ENCODE measurements at places on chromosomes 13 and 19.

DNA sequence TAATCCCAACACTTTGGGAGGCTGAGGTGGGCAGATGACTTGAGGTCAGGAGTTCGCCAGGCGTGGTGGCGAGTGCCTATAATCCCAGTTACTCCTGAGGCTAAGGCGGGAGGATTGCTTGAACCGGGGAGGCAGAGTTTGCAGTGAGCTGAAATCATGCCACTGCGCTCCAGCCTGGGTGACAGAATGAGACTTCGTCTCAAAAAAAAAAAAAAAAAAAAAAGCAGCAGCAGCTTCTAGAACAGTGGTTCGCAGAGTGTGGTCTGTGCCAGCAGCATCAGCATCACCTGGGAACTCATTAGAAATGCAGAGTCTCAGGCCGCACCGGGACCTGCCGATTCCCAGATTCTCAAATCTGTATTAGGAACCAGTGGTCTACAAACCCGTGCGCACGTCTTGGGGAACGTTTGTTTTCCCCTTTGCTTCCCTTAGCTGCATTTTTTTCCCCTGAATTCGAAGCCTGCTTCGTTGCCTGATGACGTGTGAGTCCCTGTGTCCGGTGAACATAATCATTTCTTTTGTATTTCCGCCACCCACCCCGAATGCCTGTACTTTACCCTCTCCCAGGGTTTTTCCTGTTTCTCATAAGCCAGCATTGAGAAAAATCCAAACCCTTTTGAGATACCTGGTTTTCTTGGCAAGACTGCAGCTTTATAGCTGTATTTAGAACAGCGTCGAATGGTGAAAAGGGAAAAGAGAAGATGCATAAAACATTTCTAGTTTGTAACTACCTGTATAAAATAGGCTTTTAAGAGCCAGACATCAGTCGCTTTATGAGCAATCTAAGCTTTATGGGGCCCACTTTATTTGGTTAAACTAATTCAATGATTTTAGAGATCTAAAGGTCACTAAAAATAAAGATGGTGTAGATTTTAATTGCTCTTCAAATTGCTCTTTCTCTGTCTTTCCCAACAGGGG, 49.8 kb downstream of the BICRA start:
- no peaks in the 10 kb centered on the region for H3K4me1 ChIP-seq
- H3K27me3 ChIP-seq: no peaks in the 10 kb centered on the region
- H3K4me3 ChIP-seq: no peak overlapping the region
- H3K36me3 ChIP-seq: peaks cover 21% of the 10 kb centered on the region
- H3K27ac ChIP-seq: no peak overlapping the region

GRCh38 chr13:47901441-47901840, 99.6 kb downstream of the SUCLA2 start:
- no peak for DNase-seq
- H3K27me3 ChIP-seq: no peaks in the 10 kb centered on the region
- H3K36me3 ChIP-seq: no peaks in the 10 kb centered on the region
- no peak overlapping the region for H3K27ac ChIP-seq
- H3K4me3 ChIP-seq: no peak overlapping the region

- no peak for DNase-seq
- no peak within 1 kb of the TSS for H3K4me3 ChIP-seq
- H3K36me3 ChIP-seq: no peaks in the 10 kb centered on the region
These were observed at the start of gene SULT2B1 for GRCh38 chr19:48551437-48552302. SULT2B1 (plus strand) TSS chr19:48552172; CDS start chr19:48552253, 81 bp downstream.

GRCh38 chr19:41870401-41870873, 6.6 kb upstream of the CD79A start:
- peak overlapping the region; percentile 52 for H3K27ac ChIP-seq
- no peak for DNase-seq
- no peak overlapping the region for H3K4me3 ChIP-seq
- H3K36me3 ChIP-seq: peaks cover 35% of the 10 kb centered on the region

DNA sequence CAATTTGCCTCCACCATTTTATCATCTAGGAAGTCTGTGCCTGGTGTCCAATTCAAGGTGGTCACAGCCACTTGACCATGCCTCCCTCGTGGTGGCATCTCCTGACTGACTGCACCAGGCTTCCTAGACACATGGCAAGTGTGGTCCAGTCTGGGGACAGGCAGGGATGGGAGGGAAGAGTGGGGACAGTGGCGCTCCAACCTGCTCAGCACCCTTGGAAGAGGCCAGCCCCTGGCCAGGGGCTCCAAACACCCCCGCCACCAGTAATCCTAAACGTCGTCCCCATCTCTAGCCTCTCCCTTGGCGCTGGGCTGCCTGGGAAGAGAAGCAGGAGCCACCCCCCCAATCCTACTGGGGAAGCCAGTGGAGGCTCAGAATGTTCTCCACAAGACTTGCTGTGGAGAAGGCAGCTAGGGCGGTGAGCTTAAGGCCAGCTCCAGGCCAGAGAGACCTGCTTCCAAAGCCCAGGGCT, 2.7 kb downstream of the RPL36 start:
- no peaks in the 10 kb centered on the region for H3K27me3 ChIP-seq
- no peak for DNase-seq
- no peak overlapping the region for H3K27ac ChIP-seq
- H3K4me1 ChIP-seq: peaks cover 14% of the 10 kb centered on the region

DNA sequence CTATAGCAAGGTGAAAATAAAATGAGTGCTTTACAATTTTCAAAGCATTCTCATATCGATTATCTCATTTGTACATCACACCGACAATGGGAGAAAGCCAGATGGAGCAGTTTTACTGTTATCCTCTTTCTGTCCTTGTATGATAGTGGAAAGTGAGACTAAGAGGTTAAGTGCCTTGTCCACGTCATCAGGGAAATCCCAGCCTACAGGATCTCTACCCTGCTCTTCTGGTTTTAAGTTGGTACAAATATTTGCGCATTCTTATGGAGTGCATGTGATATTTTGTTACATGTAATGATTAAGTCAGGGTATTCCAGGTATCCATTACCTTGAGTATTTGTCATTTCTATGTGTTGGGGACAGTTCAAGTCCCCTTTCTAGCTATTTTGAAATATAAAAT, 12.4 kb upstream of the ENOX1 start:
- no peaks in the 10 kb centered on the region for H3K4me1 ChIP-seq
- H3K27me3 ChIP-seq: no peaks in the 10 kb centered on the region
- H3K36me3 ChIP-seq: no peaks in the 10 kb centered on the region
- no peak overlapping the region for H3K27ac ChIP-seq
- no peak overlapping the region for H3K4me3 ChIP-seq

DNA sequence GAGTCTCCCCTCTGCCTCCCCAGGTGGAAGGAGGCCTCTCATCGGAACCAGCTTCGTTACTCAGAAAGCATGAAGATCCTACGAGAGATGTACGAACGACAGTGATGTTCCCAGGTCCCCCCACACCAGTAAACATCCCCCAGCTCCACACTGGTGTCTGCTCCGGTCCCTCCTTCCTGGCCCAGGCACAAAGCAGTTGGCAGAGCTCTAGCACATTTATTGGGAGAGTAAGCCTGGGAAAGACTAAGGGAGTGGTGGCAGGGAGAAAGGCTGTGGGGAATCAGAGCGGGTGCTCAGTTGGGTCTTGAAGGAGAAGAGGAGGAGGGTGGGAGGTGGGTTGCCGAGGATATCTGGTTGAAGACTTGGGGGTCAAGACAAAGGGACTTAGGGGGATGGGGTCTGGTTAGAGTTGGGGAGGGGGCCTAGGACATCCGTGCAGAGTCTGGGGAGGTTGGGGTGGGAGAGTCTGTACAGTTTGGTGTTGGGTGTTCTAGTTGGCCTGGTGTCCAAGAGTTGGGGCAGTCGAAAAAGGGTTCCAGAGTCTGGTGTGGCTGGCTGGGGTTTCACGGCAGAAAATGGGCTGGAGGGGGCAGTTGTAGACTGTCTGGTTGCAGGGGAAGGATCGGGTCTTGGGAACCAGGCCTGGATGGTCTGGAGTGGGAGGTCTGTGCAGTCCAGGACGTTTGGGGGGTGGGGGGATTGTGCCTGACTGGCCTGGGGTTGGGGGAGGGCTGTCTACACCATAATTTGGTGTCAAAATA, 2.3 kb downstream of the HSPB6 start:
- H3K27ac ChIP-seq: no peak overlapping the region
- DNase-seq: no peak
- H3K4me1 ChIP-seq: peaks cover 32% of the 10 kb centered on the region
- H3K4me3 ChIP-seq: no peak overlapping the region

DNA sequence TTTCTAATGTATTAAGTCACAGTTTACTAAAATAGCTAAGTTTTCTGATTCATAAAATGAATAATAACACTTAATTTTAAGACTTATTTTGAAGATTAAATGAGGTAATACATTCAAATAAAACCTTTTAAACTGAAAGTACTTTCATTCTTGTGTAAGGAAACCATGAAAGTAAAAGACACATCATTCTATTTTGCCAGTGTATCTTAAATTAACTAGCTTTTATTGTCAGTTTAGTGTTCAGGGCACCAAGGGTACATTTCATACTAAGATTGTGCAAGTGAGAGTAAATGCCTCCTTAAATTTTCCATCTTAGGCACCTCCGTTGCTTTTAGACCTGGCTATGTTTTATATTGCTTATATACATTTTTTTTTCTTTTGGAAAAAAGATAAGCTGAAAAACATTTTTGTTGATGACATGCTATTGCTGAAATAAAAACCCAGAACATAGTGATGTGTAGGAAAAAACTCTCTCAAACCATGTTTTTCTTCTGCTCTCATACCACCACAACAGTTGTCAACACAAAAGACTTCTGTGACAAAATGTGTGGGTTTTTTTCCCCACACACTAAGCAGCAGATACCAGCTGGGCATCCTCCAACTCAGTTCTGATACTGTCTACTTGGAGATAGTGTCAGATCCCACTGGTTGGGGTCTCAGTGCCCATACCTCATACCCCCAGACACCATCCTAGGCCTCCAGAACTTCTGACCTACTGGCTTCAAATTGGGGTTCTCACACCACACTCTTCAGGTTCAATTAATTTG, 30.7 kb upstream of the LPAR6 start:
- H3K4me3 ChIP-seq: no peak overlapping the region
- H3K27me3 ChIP-seq: no peaks in the 10 kb centered on the region
- no peaks in the 10 kb centered on the region for H3K4me1 ChIP-seq
- no peak overlapping the region for H3K27ac ChIP-seq

DNA sequence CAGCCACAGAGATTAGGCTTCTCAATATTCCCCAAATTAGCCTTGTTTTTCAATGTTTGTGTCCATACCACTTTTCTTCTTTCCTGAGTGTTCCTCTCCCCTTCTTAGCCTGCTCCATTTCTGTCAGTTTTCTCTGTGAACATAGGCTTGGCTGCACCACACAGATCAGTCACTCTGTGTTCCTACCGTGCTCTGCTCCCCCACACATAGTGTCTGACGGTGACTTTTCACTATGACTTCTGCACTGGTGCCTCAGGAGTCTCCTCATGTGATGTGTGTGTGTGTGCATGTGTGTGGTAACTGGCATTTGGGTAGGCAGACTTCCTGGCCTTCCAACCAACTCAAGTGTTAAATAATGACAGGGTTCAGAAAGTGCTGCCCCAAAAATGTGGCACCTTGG, 47.9 kb upstream of the MYCBP2 start:
- no peaks in the 10 kb centered on the region for H3K36me3 ChIP-seq
- H3K4me1 ChIP-seq: no peaks in the 10 kb centered on the region
- H3K27ac ChIP-seq: no peak overlapping the region
- DNase-seq: no peak
- H3K4me3 ChIP-seq: no peak overlapping the region

- H3K4me3 ChIP-seq: no peak overlapping the region
- H3K27me3 ChIP-seq: no peaks in the 10 kb centered on the region
- peaks cover 11% of the 10 kb centered on the region for H3K36me3 ChIP-seq
- no peaks in the 10 kb centered on the region for H3K4me1 ChIP-seq
These were observed 59.5 kb downstream of the ARHGEF18 start for GRCh38 chr19:7408251-7408650.

GRCh38 chr19:29264897-29265296, 51.9 kb upstream of the UQCRFS1 start:
- no peaks in the 10 kb centered on the region for H3K36me3 ChIP-seq
- H3K4me3 ChIP-seq: no peak overlapping the region
- H3K27me3 ChIP-seq: no peaks in the 10 kb centered on the region
- no peak for DNase-seq
- no peak overlapping the region for H3K27ac ChIP-seq
- H3K4me1 ChIP-seq: no peaks in the 10 kb centered on the region

- no peak overlapping the region for H3K27ac ChIP-seq
- no peaks in the 10 kb centered on the region for H3K36me3 ChIP-seq
- DNase-seq: no peak
- no peak overlapping the region for H3K4me3 ChIP-seq
- H3K27me3 ChIP-seq: no peaks in the 10 kb centered on the region
These were observed 60.5 kb downstream of the PCCA start for GRCh38 chr13:100149389-100149788.

GRCh38 chr19:2302319-2303210, 5.4 kb downstream of the LINGO3 start:
- no peak overlapping the region for H3K4me3 ChIP-seq
- no peak for DNase-seq
- no peak overlapping the region for H3K27ac ChIP-seq
- no peaks in the 10 kb centered on the region for H3K36me3 ChIP-seq

GRCh38 chr13:51313619-51314018, 25.9 kb upstream of the SERPINE3 start:
- no peaks in the 10 kb centered on the region for H3K4me1 ChIP-seq
- H3K4me3 ChIP-seq: no peak overlapping the region
- no peaks in the 10 kb centered on the region for H3K36me3 ChIP-seq
- no peak overlapping the region for H3K27ac ChIP-seq
- DNase-seq: no peak
- H3K27me3 ChIP-seq: no peaks in the 10 kb centered on the region

DNA sequence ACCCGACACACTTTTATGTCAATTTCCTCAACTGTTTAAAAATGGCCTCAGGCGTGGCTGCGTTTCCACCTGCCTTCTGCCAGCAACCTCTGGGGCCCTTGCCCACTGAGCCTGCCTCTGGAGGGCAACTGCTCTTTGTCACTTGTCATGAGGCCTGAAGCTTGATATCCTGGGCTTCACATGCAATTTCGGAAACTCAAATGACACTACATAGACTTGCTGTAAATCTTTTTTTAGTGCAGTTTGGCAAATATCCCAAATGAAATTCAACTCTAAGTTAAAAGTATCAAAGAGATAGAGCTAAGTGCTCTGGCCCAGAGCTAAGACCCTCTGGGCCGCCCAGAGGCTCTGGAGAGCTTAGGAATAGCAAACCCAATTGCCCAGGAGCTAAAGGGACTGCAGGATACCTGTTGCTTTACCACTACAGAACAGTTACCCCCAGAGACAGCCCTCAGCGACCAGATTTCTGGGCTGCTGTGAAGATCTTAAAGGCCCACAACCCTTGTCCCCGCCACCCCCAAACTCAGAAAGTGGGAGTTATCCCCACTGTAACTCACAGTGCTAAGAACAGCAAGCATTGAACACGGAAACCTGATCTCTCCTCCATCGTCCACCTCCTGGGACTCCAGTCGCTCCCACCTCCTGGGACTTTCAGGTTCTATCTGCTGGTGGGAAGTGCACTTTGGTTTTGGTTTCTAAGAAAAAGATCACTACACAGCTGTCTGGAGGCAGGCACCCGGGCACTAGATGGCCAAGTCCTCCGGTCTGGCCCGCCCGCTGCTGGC, 19.4 kb downstream of the GJA3 start:
- H3K4me3 ChIP-seq: no peak overlapping the region
- H3K36me3 ChIP-seq: no peaks in the 10 kb centered on the region
- no peaks in the 10 kb centered on the region for H3K27me3 ChIP-seq

- H3K4me1 ChIP-seq: peaks cover 6% of the 10 kb centered on the region
- peak overlapping the region; percentile 82 for H3K4me3 ChIP-seq
- H3K27ac ChIP-seq: peak overlapping the region; percentile 99
- no peaks in the 10 kb centered on the region for H3K27me3 ChIP-seq
- no peak for DNase-seq
These were observed 716 bp downstream of the ZNF573 start for GRCh38 chr19:37778613-37779126.
